ENCODE measurements at places on chromosomes 16 and 17.

DNA sequence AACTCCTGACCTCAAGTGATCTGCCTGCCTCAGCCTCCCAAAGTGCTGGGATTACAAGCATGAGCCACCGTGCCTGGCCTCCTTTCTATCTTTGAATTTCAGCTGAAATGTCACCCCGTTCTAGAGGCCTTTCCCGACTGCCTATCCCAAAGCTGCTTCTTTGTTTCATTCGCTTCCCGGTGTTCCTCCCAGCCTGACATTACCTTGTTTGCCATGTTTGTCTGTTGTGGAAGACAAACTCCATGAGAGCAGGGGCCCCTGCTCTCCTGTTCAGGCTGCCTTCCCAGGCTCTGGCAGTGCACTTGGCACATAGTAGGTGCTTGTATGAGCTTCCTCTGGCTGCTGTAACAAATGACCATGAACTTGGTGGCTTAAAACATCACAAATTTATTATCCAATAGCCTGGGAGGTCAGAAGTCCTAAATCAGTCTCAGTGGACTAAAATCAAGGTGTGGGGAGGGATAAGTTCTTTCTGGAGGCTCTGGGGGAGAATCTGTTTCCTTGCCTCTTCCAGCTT, 2.6 kb upstream of the CCL22 start:
- no peak for DNase-seq

GRCh38 chr16:13154799-13155198, 253.4 kb downstream of the SHISA9 start:
- no peak for DNase-seq

GRCh38 chr17:9009737-9010136, 11.6 kb upstream of the NTN1 start:
- no peak for DNase-seq

DNA sequence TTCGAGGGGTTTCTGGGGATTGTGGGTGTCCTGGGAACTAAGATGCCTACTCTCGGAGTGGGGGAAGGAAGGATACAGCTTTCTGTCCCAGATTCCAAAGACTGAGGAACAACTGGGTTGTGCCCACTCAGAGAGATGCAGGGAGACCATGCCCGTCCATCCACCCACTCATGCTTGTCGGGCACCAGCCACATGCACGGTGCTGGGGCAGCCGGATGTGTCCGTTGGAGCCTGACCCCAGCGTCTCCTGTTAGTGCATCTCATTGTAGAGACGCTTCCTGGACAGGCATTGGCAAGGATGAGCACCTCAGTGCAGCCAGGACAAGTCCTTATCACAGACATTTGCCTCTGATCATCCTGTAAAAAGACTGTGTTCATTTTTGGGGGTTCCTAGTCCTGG, 58.1 kb downstream of the METRNL start:
- no peak for DNase-seq

DNA sequence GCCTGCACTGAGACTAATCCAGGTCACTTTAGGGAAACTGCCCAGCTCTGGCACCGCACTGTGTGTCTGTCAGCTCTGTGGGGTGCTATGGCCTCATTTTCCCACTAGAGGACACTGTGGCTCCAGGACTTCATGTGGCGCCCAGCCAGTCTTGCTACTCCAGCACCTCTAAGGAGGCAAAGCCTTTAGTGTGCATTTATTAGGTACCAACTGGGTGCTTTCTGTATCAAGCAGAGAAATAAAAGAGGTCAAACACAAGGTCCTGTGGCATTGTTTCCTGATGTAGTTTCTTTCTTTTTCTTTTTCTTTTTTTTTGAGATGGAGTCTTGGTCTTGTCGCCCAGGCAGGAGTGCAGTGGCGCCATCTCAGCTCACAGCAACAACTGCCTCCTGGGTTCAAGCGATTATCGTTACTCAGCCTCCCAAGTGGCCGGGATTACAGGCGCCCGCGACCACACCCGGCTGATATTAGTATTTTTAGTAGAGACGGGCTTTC, 12.5 kb upstream of the RHBDL3 start:
- peak; percentile 91 for DNase-seq

DNA sequence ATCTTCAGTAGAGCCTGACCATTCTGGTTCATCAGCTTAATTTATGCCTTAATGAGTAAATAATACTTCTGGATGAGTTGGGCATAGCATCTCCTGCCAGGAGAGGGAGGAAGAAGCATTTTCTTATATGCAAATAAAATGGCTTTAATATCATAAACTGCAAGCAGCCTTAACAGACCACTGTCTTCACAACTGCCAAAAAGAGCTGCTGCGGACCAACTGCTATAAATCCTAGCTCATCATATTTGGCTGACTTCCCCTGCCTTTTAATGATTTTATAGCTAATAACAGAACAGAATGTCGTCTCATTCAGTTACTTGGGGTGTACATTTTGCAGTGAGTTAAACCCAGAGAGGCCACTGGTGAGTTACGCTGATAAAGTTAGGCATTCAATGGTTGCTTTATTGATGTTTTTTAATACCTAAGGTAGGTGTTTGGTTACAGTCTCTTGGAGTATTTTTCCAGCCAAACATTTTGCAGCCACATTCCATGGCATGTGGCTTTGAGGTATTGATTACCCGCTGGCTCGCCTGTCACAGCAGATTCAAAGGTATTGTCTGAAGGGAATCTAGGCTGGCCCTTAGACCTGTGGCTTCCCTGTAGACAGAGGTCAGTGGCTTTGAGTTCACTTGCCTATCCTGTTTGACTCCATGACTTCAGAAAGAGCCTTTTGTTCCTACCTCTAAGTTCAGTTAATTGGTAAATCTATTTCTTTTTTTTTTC, 16.4 kb downstream of the FAM20A start:
- no peak for DNase-seq

- DNase-seq, result no peak
These were observed 9.3 kb downstream of the AANAT start for GRCh38 chr17:76476736-76477135.

DNA sequence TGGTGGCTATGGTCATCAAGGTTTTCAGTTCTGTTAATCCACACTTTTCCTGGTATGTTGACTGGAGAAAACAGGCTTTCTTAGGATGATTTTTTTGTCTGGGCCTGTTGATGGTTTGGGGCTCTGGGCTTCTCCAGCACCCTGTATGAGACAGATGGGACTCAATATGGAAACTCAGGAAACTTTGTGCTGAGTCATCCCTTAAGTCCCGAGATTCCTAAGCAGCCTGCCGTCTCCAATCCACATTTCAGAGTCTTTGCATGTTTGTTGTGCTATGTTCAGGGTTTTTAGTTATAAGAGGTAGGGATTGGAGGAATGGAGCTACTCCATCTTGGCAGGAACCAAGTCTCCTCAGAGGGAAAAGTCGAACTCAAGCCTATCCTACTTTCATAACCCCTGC, 253.3 kb upstream of the FOXF1 start:
- DNase-seq, result no peak

GRCh38 chr17:77946900-77947645, 11.4 kb upstream of the TNRC6C start:
- DNase-seq, result no peak

DNA sequence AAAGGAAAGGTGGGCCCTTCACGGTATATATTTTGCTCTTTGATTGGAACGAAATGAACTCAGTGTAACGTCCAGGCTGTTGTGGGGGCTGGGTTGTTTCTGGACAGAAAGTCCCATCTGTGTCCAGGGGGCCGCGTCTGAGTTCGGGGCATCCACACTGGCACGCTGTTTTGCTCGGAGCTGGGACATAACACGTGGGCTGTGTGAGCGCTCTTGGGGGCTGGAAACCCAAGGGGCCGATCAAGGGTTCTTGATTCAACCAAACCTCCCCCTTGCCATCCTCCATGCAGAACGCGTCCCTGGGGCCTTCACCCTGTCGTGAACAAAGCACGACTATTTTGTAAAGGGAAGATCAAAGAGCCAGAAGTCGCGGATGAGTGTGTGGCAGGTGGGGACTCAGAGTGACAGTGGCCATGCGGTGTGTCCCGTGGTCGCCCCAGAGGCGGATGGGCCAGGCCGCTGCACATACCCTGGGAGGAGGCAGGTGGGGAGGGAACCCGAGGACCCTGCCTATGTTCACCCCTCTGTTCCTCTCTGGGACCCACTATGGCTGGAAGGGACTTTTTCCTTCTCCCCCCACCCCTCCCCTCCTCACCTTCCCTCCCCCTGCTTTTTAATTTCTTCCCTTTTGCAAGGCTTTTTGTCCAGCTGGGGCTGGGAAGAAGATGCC, 387.2 kb downstream of the SEC14L1 start:
- no peak for DNase-seq

DNA sequence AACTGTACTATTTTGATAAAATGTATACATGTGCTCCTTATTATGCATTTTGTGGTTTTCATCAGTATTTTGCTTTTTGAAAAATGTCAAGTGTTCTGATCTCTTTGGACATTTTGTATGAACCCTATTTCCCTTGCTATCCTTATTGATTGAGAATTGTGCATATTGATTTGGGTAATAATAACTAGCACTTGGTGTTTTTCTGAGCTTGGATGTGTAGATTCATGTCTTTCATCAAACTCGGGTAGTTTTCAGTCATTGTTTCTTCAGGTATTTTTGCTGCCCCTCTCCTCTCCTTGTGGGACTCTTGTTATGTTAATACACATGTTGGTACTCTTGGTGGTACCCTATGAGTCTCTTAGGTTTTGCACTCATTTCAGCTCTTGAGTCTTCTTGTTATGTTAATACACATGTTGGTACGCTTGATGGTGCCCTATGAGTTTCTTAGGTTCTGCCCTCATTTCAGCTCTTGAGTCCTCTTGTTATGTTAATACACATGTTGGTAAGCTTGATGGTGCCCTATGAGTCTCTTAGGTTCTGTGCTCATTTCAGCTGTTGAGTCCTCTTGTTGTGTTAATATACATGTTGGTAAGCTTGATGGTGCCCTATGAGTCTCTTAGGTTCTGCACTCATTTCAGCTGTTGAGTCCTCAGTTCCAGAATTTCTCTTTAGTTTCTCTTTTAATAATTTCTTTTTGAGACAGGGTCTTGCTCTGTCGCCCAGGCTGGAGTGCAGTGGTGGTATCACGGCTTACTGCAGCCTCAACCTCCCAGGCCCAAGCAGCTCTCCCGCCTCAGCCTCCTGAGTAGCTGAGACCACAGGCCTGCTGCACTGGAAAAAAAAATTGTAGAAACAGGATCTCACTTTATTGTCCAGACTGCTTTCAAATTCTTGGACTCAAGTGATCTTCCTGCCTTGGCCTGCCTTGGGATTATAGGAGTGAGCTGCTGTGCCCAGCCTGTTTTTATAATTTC, 19.3 kb downstream of the ZNF750 start:
- no peak for DNase-seq

GRCh38 chr16:82184213-82184612, 14.2 kb upstream of the MPHOSPH6 start:
- DNase-seq, result no peak

GRCh38 chr17:69872675-69873262, 202.3 kb upstream of the KCNJ16 start:
- DNase-seq, result no peak

- no peak for DNase-seq
These were observed 35.3 kb downstream of the B9D1 start for GRCh38 chr17:19327031-19327783.

GRCh38 chr16:47431960-47432359, 28.9 kb downstream of the ITFG1 start:
- DNase-seq, result no peak

DNA sequence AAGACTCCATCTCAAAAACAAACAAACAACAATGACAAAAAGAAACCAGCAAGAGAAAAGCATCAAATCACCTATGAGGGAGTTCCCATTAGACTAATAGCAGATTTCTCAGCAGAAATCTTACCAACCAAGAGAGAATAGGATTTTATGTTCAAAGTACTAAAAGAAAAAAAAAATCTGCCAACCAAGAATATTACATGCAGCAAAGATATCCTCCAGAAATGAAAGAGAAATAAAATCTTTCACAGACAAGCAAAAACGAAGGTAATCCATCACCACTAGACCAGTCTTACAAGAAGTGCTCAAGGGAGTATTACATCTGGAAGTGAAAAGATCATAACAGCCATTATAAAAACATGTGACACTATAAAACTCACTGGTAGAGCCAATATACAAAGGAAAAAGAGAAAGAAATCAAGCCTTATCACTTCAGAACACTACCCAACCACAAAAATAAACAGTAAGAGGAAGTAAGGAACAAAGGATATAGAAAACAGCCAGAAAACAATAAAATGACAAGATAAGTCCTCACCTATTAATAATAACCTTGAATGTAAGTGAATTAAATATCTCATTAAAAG, 66.3 kb downstream of the STX8 start:
- DNase-seq, result no peak

- peak; percentile 90 for DNase-seq
These were observed 5.6 kb downstream of the ALOX15 start for GRCh38 chr17:4635823-4636375.

DNA sequence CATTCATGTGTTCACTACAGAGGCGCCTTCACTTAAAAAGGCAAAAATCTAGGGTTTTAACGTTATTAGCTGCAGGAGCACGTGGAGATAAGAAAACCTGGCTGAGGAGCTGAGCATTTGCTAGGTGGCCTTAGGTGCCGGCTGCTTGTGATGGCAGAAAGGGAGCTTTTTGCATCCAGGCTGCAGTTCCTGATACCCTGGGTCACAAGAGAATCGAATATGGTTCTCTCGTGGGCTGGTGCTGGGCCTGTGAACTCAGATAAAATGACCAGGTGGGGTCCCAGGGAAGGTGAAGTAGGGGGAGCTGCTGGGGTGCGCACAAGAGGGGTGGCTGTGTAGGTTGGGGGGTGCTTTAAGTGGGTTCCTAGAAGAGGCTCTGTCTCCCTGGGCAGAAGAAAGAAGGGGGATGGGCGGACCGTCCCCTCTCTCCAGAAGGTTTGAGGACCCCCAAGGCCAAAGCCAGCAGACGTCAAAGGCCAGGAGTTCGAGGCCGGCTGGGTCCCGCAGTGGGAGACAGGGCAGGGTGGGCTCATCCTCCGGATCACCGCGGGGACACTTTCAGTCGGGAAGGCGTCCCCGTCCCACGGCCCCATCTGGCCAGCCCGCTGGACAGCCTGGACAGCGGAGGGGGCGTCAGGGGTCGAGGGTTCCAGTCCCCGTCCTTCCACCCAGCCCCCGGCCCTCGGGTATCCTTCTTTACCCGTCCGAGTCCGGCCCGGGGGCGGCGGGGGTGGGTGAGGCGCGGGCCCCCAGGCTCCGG, 740 bp upstream of the CMIP start:
- DNase-seq, result no peak

DNA sequence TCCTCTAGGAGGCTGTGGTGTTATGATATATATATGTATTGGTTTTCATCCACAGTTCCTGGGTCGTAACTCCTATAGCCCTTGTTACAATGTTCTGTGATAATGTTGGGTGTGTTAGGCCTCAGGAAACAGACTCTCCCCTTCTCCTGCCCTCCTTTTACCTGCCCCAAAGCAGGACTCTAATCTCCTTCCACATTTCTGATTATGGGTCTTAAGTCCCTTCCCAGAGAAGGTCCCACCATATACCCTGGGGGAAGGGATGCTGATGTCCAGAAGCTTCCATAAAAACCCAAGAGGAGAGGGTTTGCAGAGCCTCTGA, 450 bp upstream of the C1QBP start:
- no peak for DNase-seq

All from Karpas-422 (cell line).